Smooth muscle cell of the brain vasculature (primary cell): ENCODE measurements at places on chromosomes 3 and 15.
A peak's percentile ranks its signal among the peaks of the same experiment; 100 is the strongest.

DNA sequence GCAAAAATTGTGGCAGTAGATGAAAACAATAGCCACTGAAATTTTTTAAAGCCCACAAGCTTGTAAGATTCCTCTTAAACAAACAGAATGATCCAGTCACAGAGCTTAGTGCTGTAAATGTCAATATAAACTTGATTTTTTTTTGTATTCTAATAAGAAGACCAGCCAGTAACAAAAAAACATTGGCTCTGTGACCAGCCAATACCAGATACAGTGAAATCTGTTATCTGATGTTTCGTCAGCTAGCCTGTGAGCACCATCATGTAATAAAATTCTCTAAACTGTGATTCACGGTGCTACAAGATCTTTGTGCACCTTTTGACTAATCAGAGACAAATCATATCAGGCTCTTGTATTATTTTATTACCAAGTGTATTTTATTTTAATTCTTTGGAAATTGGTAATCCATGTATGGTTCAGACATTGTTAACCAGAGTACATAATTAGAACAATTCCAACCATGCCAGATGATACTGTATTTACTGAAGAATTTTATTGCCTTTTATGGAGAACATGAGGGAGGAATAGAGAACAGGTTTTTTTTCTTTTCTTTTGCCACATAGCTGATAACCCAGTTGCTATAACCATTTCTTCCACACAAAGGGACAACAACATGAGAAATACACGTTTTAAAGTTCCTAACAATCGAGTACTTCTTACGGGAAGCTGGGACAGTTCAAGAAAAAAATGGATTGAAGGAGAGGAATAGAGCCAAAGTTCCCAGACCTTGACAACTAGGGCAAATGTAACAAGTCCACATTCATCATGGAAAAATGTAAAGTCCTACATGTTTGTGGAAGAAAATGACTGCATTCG is 71.9 kb downstream of the FILIP1L start:
- no peak for DNase-seq

DNA sequence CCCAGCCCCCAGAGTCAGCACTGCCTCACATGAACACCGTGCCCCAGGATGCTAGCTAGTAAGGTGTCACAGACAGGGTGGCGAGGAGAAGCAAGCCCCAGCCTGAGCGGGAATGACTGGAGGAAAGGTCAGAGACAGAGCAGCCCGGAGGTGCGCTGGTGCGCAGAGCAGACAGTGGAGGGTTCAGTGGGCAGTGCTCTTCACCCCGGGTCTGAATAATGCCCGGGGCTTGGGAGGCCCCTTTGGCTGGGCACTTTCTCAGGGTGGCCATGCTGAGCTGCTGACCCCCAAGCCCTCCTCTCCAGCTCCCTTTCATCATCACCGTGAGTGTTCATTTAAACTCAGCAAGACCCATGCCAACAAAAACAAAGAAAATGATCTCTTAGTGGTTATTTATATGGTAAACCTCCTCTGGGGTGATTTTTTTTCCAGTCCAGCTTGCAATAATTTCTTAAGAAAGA is 110.8 kb downstream of the VGLL4 start:
- peak; percentile 85 for DNase-seq

GRCh38 chr3:68072062-68072461 is 417.6 kb upstream of the SUCLG2 start:
- no peak for DNase-seq

- DNase-seq, result no peak
Measured at GRCh38 chr3:123672429-123673146, 87.7 kb upstream of the HACD2 start.

- no peak for DNase-seq
Measured at GRCh38 chr3:165903885-165904630, 66.8 kb upstream of the BCHE start.

- no peak for DNase-seq
Measured at GRCh38 chr3:193240436-193240849, 579 bp upstream of the PLAAT1 start.

DNA sequence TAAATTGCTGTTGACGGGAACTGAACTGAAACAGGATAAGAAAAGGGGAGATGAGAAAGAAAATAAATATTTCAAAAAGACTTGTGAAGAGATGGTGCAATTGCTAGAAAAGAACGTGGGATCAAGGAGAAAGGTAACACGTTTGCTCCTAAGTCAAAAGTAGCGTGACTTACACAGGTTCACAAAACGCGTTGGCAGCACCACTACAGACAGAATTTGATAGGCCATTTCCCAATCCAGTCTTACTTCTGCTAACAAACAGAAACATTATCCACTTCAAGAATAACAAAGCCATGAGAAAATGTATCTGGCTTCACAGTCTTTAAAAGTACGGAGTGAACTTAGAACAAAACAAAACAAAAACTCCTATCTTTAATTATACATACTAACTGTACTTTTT is 75.5 kb downstream of the DPH6 start:
- no peak for DNase-seq

GRCh38 chr3:4060064-4060463 is 243.1 kb upstream of the SETMAR start:
- DNase-seq, result no peak

GRCh38 chr15:62307551-62307950 is 142.5 kb upstream of the C2CD4B start:
- no peak for DNase-seq

DNA sequence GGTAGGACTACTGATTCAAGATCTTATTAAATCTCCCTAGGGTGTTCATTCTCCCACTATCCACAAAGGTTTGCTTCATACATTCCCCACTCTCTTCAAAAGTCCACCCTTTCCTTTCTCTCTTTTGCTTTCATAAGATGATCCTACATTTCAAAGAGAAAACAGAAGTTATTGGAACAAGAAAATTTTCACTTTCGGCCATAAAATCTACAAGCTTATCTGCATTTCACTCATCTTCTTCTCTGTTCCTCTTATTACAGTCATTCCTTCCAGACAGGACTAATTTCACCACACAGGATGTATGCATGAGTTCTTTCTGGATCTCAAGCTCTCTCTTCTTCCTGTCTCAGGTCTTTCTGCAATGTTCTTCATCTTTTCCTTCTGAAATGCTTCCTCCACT is 238.7 kb downstream of the ISL2 start:
- DNase-seq, result no peak

DNA sequence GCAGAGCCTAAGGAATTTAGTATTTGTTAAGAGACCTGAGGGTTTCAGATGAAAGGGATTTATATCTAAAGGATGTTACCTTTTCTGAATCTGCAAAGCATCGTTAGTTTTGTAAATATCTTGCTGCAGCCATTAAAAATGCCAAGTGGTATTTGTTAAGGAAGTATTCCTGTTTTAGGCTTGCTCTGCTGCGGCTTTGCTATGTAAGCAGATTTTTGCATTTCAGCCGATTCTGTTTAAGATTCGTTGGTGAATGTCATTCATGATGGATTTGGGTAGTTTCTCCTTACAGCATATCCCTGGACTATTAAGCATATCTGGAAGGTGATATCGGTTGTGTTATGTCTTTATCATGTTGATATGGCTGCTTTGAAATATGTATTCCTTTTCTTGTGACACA is 1.0 kb downstream of the USP8 start:
- no peak for DNase-seq

DNA sequence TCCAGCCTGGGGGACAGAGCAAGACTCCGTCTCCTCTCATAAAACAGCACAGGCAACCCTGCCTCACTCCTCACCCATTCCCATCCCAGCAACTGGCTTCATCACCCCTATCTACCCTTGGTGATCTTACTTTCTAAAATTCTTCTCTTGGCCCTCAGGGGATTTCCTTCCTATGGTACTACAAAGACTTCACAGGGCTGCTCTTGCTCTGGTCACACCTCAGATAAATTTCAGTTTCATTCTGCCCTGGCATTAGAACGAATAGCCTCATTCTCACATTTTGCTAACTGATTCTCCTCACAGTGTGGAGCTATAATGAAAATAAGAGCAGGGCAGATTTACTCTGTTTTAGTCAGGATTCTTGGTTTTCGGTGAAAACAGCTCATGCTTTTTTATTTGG is 22.1 kb upstream of the CRBN start:
- DNase-seq, result no peak
